Naive B cell (primary cell): ENCODE measurements at places on chromosomes 12 and 14. TPM values are rescaled to one million over a fixed set of nuclear protein-coding genes. Genes with fewer than 3 reads are reported as not detected.

GRCh38 chr14:99611646-99612045 lies 7.6 kb upstream of the CCDC85C start:
- no peak for DNase-seq

Gene LRP1
- 0.09 TPM for polyA plus RNA-seq

GRCh38 chr12:69948851-69949250 lies 123.8 kb downstream of the MYRFL start:
- DNase-seq, result no peak

- no peak for DNase-seq
Observed at GRCh38 chr12:26691234-26691970, 141.6 kb downstream of the ITPR2 start.

Gene ABCC9
- polyA plus RNA-seq, result not detected

Gene PIWIL1
- polyA plus RNA-seq, result not detected

GRCh38 chr14:99818503-99819036 lies 25.4 kb downstream of the EML1 start:
- no peak for DNase-seq

Gene FAM90A1
- not detected for polyA plus RNA-seq

DNA sequence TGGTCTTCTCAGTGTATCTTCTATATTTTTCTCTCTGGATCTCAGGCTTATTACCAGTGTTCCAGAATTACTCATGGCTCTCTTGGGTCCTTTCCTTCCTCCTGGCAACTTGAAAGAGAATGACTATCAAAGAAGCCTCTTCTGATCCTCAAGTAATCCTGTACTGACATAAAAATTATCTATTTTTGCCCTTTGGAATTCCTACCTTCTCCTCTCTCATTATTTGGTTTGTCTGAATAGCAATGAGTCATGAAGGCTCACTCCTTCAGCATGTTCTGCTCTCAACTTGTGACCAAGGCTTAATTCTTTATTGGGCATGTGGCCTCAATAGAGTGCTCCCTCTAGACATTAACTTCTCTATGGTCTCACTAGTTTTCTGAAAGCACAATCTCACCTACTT lies 553.6 kb upstream of the ATP2B1 start:
- DNase-seq, result no peak

Gene KRT3
- polyA plus RNA-seq, result not detected

GRCh38 chr14:85313560-85314207 lies 216.3 kb upstream of the FLRT2 start:
- no peak for DNase-seq

GRCh38 chr12:120678572-120678971 lies 8.4 kb upstream of the MLEC start:
- no peak for DNase-seq

Gene GATC
- polyA plus RNA-seq, result 12.9 TPM

GRCh38 chr12:4954621-4955354 lies 45.1 kb downstream of the KCNA1 start:
- no peak for DNase-seq

GRCh38 chr12:112126000-112126438 lies 659 bp downstream of the TRAFD1 start:
- no peak for DNase-seq

DNA sequence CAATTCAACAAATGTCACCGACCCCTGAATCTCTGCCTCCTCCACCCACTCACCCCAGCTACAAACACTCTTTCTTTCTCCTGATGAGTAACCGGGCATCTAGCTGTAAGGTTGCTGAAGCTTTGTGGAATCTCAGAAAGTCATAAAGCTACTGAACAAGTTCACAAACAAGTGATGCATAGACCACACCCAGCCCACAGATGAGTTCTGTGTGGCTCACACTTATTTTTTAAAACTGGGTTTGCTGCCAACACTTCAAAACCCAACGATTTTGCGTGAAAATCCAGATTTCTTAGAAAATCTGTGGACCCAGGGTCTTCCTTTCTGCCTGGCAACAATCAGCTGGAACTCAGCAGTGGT lies 96.1 kb downstream of the APAF1 start:
- DNase-seq, result no peak

DNA sequence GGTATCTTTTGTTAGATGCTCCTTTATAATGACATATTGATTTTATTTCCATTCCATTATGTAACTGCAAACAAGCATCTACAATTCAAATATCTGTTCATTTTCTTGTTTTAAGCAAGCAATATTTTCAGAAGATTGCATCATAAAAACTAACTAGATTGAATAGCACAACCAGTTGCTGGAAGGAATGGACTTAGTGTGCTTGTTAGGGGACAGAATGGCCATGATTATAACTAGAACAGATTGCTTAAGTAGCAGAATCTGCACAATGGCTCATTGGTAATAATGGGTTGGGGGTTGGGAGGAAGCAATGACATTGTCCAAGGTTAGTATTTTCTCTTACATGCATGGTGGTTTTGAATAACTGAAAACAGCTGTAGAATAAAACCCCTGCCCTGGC lies 939.5 kb downstream of the SLC16A7 start:
- DNase-seq, result no peak

DNA sequence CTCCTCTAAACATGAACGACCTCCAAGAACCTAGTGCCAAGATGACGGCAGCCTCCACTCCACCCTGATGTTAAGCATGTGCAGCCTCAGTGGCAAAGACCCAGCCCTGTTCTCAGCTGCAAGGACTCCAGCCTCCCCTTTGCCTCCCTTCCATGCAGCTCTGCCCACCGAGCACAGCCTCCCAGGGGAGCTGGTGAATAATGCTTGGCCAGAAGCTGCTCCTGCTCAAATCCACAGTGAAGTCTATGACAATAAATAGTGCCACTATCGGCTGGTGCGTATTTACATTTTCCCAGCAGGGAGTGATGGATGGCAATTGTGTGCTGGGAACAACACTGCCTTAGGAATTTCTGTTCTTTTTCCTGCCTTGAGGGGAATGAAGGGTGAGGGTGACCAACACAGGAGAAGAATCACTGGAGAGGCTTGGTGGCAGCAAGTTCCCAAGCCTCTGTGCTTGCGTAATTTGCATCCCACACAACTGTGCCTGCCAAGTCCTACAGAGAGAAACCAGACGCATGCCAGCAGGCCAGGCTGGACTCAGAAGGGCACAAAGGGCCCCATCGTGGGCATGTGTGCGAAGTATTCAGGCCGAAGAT lies 29.9 kb upstream of the TC2N start:
- no peak for DNase-seq

Gene IGFBP6
- not detected for polyA plus RNA-seq

DNA sequence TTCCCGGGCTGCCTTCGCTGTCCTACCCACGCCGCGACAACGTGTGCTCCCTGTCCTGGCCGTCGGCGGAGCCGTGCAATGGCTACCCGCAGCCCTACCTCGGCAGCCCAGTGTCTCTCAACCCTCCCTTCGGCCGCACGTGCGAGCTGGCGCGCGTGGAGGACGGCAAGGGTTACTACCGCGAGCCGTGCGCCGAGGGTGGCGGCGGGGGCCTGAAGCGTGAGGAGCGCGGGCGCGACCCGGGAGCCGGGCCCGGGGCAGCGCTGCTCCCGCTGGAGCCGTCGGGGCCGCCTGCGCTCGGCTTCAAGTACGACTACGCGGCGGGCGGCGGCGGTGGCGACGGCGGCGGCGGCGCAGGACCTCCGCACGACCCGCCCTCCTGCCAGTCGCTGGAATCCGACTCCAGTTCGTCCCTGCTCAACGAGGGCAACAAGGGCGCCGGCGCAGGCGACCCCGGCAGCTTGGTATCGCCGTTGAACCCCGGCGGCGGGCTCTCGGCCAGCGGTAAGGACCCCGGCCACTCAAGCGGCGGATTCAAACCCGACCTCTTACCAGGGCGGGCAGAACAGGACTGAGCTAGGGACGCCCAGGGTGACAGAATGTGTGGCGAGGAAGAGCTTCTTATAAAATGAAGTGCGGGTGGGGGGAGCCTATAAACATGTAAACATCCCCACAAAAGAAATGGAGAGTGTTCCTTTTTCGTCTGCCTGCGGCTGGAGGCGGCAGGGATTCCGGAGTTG lies 503 bp downstream of the HOXC12 start:
- DNase-seq, result no peak

Gene EPYC
- polyA plus RNA-seq, result not detected
